Fibroblast of the conjunctiva (primary cell): ENCODE measurements at places on chromosomes 3 and 15.

DNA sequence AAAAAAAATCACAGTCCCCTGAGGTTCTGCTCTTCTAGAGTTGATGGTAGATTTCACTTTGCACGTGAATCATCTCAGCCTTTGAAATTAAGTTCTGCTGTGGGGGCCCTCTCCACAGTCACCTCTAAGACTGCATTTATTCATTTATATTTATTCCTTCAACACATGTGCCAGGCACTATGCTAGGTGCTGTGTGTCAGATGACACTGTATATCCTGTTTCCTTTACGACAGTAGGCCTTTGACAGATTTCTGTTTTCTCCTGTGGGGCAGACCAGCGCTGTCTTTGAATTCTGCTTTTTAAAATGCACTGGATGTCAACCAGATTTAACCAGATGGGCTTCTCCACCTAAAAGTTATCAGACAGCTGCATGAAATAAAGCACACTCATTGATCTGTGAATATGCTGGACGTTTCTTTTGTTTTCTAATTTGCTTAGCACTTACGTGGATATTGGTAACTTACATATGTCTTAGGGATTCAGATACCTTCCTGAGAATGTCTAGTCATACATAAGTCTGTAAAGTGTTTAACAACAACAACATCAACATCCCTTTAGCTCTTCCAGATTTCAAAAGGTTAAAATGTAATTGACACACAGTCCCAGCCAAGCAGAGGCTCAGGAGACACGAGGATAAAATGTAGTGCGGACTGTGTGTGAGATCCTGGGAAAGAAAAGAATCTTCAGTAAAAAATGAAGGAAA, 525.5 kb upstream of the MCTP2 start:
- no peak for DNase-seq

DNA sequence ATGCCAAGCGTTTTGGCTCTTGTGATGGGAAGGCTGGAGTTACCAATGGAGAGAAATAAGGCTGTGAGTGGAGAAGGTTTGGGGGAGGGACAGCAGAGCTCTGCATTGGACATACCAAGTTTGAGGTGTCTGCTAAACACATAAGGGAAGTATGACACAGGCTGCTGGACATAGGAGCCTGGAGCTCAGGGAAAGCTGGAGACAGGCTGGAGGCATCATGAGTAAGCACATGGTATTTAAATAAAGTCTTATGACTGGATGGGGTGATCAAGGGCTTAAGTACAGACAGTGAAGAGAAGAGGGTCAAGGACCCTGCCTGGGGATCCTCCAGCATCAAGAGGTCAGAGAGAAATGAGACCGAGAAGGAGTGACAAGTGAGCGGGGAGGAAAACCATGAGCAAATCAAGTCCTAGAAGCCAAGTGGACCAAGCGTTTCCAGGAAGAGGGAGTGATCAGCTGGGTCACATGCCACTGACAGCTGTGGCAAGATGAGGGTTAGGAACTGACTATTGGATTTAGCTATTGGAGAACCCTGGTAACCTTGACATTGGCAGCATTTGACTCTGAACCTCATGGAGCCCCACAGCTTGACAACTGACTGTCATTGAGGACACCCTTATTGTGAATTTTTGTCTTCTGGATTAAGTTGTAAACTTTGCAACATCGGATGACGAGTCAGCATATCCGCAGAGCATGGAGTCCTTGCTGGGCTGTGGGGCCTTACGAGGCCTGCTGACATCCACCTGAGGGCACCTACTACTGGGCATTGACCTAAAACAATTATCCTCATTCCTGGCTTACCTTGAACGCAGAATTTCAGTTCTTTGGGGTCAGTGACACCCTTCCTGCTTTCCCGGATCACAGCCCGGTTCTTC, 78.7 kb upstream of the ETV5 start:
- no peak for DNase-seq

- DNase-seq = no peak
These were observed 586.4 kb downstream of the GRM7 start for GRCh38 chr3:7447197-7447769.

GRCh38 chr15:58182460-58183163, 44.4 kb downstream of the AQP9 start:
- DNase-seq = peak; percentile 37
